ENCODE measurements at places on chromosomes 16 and 17. TPM values are rescaled to one million over a fixed set of nuclear protein-coding genes. Genes with fewer than 3 reads are reported as not detected.

- DNase-seq = no peak
Measured at GRCh38 chr16:89422527-89422904, 67.8 kb downstream of the ANKRD11 start.

CYBC1 gene
- total RNA-seq = 99.8 TPM

DNA sequence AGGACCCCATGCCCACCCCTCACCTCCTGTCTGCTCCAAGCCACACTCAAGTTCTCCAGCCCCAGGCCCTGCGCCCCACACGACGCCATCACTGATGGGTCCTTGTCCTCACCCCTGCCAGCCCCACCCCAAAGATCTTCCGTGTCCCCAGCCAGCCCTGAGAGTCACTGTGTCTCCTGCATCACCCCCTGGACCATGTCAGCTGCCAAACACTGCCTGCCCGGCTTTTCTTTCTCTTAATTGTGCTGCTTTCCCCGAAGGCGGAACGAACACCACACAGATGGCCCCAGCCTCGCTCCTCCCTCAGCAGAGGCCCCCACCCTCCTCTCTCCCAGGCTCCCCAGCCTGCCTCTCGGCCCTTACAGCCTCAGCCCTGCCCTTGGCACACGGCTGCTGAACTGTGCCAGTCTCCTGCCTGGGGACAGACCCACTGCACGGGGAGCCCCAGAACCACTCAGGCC, 4.8 kb upstream of the GAA start:
- no peak for DNase-seq

DNA sequence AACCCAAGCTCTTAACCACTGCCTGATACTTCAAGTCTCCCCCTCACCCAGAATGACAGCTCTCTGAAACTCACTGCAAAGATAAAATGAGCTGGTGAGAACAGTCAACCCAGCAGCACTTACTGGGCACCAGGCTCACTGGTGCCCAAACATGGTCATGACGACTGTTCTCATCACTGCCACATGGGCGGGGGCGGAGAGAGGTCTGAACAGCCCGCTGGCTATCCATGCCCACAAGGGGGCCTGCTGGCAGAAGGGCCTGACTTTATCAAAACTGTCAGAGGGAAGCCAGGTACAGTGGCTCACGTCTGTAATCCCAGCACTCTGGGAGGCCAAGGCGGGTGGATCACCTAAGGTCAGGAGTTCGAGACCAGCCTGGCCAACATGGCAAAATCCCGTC, 4.0 kb downstream of the MYBBP1A start:
- DNase-seq = no peak

GRCh38 chr16:88630433-88630832, 7.9 kb upstream of the IL17C start:
- DNase-seq = peak; percentile 51

- no peak for DNase-seq
Measured at GRCh38 chr16:50634947-50635346, 46.2 kb downstream of the SNX20 start.

- no peak for DNase-seq
Measured at GRCh38 chr17:66398059-66398458, 95.6 kb downstream of the PRKCA start.

- no peak for DNase-seq
Measured at GRCh38 chr16:259226-259625, 16.5 kb downstream of the RGS11 start.

DNA sequence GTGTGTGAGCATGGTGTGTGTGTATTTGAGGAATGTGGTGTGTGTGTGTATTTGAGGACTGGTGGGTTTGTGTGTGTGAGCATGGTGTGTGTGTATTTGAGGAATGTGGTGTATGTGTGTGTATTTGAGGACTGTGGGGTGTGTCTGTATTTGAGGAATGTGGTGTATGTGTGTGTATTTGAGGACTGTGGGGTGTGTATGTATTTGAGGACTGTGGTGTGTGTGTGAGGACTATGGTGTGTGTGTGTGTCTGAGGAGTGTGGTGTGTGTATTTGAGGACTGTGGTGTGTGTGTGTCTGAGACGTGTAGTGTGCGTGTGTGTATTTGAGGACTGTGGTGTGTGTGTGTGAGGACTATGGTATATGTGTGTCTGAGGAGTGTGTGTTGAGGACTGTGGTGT, 18.0 kb upstream of the CACNG1 start:
- DNase-seq = no peak

Data from upper lobe of left lung (tissue), 6 donors.